ENCODE measurements at places on chromosomes 3 and 15.

DNA sequence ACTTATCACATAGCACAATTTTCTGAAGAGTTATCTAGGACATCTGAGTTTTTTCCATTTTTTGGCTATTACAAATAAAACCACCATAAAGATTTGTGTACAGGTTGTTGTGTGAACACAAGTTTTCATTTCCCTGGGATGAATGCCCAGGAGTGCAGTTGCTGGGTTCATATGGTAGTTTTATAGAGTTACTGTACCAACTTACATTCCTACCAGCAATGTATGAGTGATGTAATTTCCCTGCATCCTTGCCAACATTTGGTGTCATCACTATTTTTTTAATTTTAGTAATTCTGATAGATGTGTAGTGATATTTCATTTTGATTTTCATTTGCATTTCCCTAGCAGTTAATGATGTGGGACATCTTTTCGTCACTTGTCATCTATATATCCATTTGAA lies 20.5 kb downstream of the FILIP1L start:
- DNase-seq = no peak

DNA sequence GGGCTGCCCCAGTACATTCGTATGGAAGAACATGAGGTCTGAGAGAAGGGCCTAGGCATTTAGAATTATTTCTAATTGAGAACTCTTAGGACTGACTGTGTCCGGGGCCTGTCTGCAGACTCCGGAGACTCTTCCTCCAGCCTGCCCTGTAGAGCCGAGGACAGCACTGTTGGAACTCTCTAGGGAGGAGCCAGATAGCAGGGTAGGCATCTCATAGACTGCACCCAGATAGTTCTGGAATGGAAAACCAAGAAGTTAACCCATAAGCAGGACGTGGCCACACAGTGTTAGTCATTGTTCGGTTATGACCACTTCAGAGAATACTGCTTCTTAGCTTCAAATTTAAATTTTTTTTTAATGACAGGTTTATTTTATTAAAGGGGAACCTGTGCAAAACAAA lies 59.5 kb downstream of the SNRK start:
- DNase-seq = no peak

- no peak for DNase-seq
Observed at GRCh38 chr3:149813367-149814281, 609 bp downstream of the RNF13 start.

GRCh38 chr3:51156147-51156546 lies 228.9 kb upstream of the MANF start:
- no peak for DNase-seq

GRCh38 chr3:77014226-77014625 lies 25.7 kb upstream of the ROBO2 start:
- no peak for DNase-seq

- no peak for DNase-seq
Observed at GRCh38 chr3:177744873-177745606, 547.8 kb upstream of the TBL1XR1 start.

DNA sequence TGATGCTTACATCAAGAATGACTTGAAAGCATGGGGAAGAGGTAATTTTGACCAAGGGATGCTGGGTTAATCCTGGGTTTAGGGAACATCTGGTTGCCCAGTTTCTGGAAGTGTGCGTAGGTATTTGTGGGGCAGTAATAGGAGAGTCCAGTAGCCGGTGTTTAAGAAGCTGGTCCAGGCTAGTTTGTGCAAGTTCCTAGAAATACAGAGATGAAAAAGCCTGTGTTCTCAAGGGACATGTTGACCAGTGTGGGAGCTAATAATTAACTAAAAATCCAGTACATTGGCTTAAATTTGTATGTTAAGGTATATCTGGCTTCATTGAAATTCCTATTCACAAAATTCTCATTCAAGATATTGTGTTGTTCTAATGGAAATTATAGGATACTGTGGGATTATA lies 51.2 kb downstream of the UBE2E2 start:
- DNase-seq = no peak

DNA sequence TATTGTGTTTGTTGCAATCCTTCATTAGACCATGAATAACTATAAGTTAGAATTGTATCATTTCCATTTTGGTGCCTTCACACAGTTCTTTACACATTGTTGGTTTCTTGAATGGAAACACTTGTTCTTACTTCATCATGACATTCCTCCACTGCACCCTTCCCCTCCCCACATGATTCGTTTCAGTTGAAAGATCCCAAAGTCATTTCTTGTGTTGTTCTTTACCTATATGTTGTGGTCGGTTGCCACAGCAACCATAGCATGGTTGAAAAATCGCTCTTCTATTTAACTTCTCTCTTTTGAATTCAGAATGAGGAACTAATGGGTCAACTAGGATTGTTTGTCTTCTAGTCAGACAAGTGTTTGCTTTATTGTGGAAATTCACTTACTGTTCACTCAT lies 103.3 kb downstream of the IL1RAP start:
- DNase-seq = no peak

- DNase-seq = no peak
Observed at GRCh38 chr15:39850436-39850835, 67.8 kb upstream of the FSIP1 start.

Data from stimulated activated CD8-positive, alpha-beta memory T cell treated with anti-CD3 and anti-CD28 coated beads, Interleukin-15, amount 100 ng/mL, for 4 hours (primary cell).